ENCODE measurements at places on chromosomes 2 and 18. TPM values are rescaled to one million over a fixed set of nuclear protein-coding genes. Genes with fewer than 3 reads are reported as not detected.

DNA sequence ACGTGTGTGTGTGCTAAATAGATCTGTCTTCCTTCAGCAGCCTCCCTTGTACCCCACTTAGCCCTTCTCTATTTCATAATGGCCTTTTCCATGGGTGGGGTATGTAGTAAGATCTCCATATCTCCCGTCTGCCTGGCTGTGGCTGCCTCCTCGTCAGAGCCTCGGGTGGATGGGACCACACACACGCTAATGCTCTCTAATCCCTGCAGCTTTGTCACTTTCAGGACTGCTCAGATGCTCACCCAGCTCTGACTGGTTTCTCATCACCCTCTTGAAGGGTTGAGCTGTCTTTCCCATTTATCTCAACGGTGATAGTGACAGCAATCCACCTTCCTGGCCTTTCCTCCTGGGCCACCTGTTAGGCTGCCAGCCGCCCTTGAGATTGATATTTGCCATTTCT is 95.3 kb downstream of the DCC start:
- H3K4me1 ChIP-seq = no peaks in the 10 kb centered on the region
- DNase-seq = no peak
- H3K4me3 ChIP-seq = no peak overlapping the region

DNA sequence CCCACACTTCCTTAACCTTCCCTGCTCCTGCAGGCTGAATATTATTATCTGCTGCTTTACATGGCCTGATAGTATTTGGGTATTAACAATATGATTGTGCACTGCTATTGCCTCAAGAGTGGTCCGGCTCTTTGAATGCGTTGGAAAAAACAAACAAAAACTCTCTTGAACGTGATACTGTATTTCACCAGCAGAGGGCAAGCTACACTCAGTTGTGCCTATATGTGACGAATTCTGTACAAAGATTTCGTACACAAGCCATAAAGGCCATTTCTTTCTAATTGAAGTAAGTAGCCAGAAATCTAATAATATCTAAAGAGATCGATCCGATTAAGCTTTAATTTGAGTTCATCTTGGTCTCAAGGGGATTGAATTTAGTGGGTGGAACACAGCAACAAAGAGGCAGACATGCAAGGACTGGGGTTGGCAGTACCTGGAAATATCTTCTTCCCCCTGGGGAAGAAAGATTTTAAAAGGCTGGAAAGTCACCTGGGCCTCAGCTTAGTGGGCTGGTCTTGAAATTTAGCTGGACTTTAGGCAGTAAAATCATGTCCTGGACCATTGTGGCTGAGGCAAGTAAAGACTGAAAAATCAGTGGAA is 49.3 kb upstream of the RAB6D start:
- H3K27me3 ChIP-seq = no peaks in the 10 kb centered on the region
- no peaks in the 10 kb centered on the region for H3K36me3 ChIP-seq
- no peak overlapping the region for H3K4me3 ChIP-seq
- H3K27ac ChIP-seq = no peak overlapping the region
- no peak for DNase-seq

DNA sequence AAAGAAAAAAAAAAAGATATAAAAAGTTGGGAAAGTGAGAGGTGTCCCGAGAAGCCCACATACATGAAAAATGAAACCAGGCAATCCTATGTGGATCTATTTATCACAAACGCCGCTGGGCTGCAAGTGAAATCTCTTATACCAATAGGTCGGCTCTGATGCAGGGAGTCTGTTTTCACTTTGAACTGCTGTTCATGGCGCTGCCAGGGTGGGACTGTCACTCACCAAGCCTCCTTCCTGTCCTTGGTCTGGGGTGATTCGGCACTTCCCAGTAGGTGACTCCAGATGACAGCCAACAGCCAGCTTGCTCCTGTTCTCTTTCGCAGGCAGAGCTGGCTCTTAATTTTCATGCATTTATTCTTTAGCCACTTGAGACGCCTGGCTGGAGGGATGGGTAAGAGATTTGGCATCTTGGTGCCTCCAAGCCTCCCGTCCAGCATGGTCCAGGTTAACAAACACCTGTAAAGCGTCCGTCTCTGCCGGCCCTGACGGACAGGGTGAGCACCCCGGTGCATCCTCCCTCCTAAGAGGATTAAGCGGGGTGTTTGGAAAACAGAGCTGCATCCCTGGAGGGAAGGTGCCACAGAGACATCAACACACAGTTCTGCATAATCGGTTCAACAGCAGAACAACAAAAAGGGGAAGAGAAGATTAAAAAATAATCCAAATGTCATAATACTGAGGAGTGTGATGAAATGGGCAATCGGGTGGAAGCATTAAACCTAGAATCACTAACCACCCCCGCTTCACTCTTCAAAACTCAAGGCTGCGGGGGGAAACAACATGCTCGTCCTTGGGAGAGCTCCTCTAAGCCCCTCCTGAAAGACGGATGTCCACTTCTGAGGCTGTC is 58.7 kb downstream of the STEAP3 start:
- peak overlapping the region; percentile 39 for H3K27ac ChIP-seq
- no peak for DNase-seq
- H3K27me3 ChIP-seq = no peaks in the 10 kb centered on the region
- H3K4me1 ChIP-seq = peaks cover 15% of the 10 kb centered on the region
- no peak overlapping the region for H3K4me3 ChIP-seq
- no peaks in the 10 kb centered on the region for H3K36me3 ChIP-seq

DNA sequence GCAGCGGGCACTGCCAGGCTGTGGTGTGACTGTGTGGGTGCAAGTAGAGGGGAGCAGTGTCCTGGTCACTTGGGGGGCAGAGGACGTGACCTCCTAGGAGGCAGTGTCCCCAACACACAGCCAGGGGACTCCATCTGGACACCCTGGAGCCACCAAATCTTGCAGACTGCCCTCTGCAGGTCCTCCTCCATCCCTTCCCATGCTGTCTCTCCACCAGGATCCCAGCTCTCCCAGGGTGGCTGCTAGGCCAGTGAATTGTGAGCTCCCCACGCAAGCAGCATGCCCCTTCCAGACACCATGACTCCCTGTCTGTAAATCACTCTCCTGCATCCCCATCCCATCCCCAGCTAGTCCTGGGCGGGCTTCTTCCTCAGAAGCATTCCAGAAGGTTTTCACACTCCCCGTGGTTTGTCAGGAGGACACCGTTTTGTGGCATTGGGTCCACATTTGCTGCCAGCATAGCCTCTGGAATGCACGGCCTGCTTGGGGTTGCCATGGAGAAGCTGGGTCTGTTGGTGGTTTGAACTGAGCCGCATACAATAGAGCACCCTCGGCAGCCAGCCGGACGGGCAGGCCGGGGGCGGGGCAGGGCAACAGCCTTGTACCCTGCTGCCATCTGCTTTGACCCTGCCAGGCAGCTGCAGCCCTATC is 210.7 kb downstream of the KLHL29 start:
- H3K27me3 ChIP-seq = no peaks in the 10 kb centered on the region
- H3K36me3 ChIP-seq = no peaks in the 10 kb centered on the region
- H3K4me1 ChIP-seq = peaks cover 72% of the 10 kb centered on the region
- H3K27ac ChIP-seq = peak overlapping the region; percentile 76
- peak; percentile 85 for DNase-seq
- H3K4me3 ChIP-seq = no peak overlapping the region

The FAM228A gene
- 2.1 TPM for total RNA-seq

- H3K27ac ChIP-seq = no peak overlapping the region
- no peak for DNase-seq
- no peaks in the 10 kb centered on the region for H3K36me3 ChIP-seq
- H3K4me1 ChIP-seq = peaks cover 17% of the 10 kb centered on the region
- no peak overlapping the region for H3K4me3 ChIP-seq
These were observed 224.2 kb downstream of the RBM43 start for GRCh38 chr2:151037434-151037833.

DNA sequence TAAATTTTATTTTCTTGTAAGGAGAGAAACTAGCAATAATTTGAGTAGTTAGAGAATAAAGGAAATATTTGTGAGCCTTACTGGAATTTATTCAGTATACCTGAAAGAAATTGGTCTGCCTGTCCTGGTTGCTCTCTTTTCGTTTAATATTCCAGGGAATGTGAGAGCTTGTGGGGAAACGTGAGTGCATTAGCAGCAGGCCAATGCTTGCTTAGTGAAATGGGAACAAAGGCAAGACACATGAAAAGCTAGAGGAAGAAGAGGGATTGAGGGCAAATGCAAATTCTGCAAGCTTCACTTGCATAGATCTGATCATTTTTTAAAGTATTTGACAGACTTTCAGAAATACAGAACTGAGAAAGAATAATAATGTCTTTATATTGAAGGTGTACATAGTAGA is 111.0 kb downstream of the ERBB4 start:
- DNase-seq = no peak
- no peaks in the 10 kb centered on the region for H3K27me3 ChIP-seq
- no peaks in the 10 kb centered on the region for H3K36me3 ChIP-seq
- no peak overlapping the region for H3K27ac ChIP-seq

The NEU4 gene
- total RNA-seq = 3.6 TPM

The HOXD9 gene
- 11.2 TPM for total RNA-seq

GRCh38 chr2:2149379-2149778 is 181.7 kb downstream of the MYT1L start:
- DNase-seq = no peak
- H3K27ac ChIP-seq = no peak overlapping the region
- no peaks in the 10 kb centered on the region for H3K27me3 ChIP-seq
- no peaks in the 10 kb centered on the region for H3K4me1 ChIP-seq

DNA sequence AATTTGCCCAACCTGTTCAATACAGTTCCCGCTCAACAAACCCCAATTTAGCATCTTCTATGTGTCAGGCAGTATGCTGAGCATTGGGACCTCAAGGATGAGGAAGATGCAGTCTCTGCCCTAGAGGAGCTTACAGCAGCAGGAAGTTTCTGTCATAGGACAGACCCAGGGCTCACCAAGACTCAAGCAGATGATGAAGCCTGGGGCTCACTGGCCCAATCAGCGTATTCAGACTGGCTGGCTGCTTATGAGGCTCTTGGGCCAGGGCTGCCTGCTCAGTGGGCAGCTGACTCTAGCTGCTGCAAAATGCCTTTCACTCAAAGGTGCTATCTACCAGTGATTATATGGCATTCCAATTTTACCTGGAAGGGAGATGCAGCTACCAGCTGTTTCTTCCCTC is 2.1 kb downstream of the FAM178B start:
- H3K27ac ChIP-seq = no peak overlapping the region
- peaks cover 12% of the 10 kb centered on the region for H3K4me1 ChIP-seq
- no peaks in the 10 kb centered on the region for H3K27me3 ChIP-seq
- H3K4me3 ChIP-seq = no peak overlapping the region

DNA sequence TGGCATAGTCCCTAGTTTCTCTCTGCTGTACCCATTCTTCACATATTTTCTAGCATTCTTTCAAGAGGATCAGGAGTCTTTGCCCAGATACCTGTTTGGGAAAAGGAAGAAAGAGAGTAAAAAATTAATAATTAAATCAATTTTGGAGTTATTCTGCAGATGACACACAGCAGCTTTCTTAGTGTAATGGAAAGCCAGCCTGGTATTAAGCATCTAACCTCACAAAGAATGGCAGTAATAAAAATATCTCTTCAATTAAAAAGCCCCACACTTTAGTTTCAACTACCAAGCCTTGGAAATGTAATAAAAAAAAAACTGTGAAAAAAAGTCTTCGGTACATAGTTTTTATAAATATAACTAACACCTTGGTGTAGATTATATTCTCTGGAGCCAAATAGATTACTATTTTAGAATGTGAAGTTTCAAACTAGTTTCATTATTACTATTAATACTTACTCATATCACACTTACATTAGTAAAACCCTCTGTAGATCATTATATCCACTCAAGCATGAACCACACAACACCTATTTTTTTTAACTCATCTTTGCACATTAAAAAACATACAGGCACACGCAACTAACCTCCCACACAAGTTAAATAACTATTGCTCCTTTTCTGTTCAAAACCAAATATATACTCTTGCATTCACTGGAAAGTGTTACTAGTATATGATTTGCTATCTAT is 90.9 kb downstream of the GPD2 start:
- no peak for DNase-seq
- no peak overlapping the region for H3K4me3 ChIP-seq
- no peaks in the 10 kb centered on the region for H3K4me1 ChIP-seq
- H3K27me3 ChIP-seq = no peaks in the 10 kb centered on the region
- no peak overlapping the region for H3K27ac ChIP-seq
- no peaks in the 10 kb centered on the region for H3K36me3 ChIP-seq

GRCh38 chr2:237153181-237153580 is 67.5 kb downstream of the COPS8 start:
- peaks cover 21% of the 10 kb centered on the region for H3K4me1 ChIP-seq
- no peaks in the 10 kb centered on the region for H3K27me3 ChIP-seq
- no peaks in the 10 kb centered on the region for H3K36me3 ChIP-seq

The ACMSD gene
- not detected for total RNA-seq

- no peak overlapping the region for H3K4me3 ChIP-seq
- no peak for DNase-seq
- no peaks in the 10 kb centered on the region for H3K27me3 ChIP-seq
- no peaks in the 10 kb centered on the region for H3K36me3 ChIP-seq
- H3K4me1 ChIP-seq = no peaks in the 10 kb centered on the region
- no peak overlapping the region for H3K27ac ChIP-seq
These were observed 227.7 kb downstream of the RPIA start for GRCh38 chr2:88919087-88919738.

GRCh38 chr2:138059487-138060300 is 95.4 kb downstream of the HNMT start:
- H3K4me1 ChIP-seq = no peaks in the 10 kb centered on the region
- H3K27me3 ChIP-seq = no peaks in the 10 kb centered on the region
- no peak overlapping the region for H3K27ac ChIP-seq
- no peaks in the 10 kb centered on the region for H3K36me3 ChIP-seq
- no peak overlapping the region for H3K4me3 ChIP-seq

GRCh38 chr2:166643980-166644379 is 149.9 kb upstream of the SCN7A start:
- no peak for DNase-seq
- no peak overlapping the region for H3K27ac ChIP-seq
- H3K36me3 ChIP-seq = no peaks in the 10 kb centered on the region
- no peaks in the 10 kb centered on the region for H3K4me1 ChIP-seq
- H3K27me3 ChIP-seq = no peaks in the 10 kb centered on the region

The ZNF532 gene
- total RNA-seq = 71.0 TPM

DNA sequence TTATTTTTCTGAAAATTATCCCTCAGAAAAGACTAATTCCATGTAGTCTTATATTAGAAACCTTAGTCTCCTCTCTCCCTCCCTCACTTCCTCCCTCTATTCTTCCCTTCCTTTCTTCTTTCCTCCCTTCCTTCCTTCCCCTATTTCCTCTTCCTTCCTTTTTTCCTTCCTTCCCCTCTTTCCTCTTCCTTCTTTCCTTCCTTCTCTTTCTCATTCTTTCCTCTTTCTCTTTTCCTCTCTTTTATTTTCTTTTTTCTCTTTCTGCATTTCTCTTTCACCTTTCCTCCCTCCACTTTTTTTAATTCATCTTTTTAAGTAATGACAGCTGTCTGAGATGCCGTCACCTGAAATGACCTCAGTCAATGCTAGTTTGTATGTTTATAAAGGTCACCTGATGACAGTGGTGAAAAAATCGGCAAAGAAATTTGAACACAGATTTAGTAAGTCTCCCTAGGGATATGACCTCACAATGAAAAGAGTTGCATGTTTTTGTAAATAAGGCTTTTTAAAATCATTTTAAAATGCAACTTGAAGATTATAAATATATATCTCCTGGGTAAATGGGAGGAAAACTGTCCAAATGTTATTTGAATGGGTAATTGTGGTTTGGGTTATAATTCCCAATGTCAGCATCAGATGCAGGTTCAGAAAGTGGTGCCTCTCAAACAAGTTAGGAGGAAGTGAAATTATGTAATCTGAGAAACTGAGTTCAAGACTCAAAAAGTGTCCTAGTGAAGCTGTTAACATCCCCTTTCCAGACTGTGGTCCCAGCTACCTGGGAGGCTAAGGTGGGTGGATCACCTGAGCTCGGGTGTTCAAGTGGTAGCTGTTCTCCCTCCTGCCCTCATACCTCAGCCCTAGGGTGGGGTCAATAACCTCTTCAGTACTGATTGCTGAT is 90.3 kb upstream of the ST3GAL5 start:
- no peaks in the 10 kb centered on the region for H3K36me3 ChIP-seq
- H3K27me3 ChIP-seq = no peaks in the 10 kb centered on the region
- H3K4me3 ChIP-seq = no peak overlapping the region
- DNase-seq = no peak

The ALLC gene
- total RNA-seq = not detected
